ENCODE measurements at places on chromosomes 3 and 15.

DNA sequence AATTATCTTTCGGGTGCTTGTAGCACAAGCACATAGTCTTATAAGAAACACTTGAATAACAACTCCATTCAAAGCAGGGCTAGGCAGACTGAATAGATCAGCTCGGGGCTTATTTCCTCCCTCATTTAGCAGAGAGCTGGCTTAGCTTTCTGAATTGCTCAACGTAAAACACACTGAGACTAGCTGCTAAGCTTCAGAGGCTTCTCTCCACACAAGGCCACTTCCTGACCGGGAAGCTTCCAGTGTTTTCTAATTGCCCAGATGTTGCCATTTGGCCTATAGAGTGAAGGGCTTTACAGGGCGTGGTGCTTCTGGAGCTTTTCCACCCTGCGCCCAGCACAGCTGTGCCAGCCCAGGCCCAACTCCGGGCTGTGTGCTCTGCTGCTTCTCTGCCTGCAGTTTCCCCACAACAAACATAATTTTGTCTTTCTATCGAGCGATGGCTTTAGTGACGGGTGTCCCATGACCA is 16.6 kb downstream of the FAM240A start:
- DNase-seq = no peak

DNA sequence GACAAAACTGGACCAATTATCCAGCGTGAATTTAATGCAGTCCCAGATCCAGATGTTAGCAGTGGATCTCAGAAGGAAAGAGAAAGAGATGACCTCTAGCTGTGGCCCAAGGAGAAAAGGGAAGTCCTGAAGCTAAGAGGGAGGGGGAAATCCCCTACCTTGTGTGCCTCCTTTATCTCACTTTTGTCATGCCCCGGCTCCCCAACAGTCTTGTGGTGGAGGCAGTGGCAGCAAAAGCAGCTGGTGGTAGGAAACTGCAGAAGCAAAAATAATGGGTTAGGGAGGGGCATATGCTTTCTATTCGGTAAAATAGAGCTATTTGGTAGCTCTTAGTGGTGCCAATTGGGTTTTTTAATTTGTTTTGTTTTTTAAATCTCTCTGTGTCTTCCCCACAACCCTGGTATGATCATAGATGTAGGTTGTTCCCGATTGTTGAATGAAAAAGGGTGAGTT is 56.5 kb downstream of the MCTP2 start:
- DNase-seq = peak; percentile 47

DNA sequence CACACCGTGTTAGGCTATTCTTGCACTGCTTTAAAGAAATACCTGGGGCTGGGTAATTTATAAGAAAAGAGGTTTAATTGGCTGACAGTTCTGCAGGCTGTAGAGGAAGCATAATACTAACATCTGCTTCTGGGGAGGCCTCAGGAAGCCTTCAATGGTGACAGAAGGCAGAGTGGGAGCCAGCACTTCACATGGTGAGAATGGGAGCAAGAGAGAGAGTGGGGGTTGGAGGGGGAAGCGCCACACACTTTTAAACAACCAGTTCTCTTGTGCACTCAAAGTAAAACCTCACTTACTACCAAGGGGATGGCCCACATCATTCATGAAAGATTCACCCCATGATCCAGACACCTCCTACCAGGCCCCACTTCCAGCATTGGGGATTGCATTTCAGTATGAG is 181.1 kb downstream of the APBA2 start:
- DNase-seq = no peak

DNA sequence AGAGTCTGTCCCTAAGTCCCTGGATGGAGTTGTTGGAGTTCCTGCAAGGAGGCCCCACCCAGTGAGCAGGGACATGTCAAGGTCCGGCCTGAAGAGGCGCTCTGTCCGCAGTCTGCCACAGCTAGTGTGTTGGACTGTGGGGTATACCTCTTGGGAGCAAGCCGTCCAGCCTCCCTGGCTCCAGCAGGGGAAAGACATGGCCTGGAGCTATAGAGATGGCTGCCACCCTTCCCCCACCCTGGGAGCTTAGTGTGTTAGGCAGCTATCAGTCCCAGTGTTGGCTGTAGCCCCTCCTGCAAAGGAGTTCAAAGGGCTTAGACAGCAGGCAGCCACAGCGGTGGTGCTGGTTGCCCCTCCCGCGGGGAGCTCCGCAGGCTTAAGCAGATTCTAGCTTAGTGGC is 20.3 kb downstream of the IMPG2 start:
- no peak for DNase-seq

- no peak for DNase-seq
Measured at GRCh38 chr15:60822403-60822802, 343.5 kb upstream of the ICE2 start.

- DNase-seq = no peak
Measured at GRCh38 chr3:70000563-70001081, 1.1 kb downstream of the SAMMSON start.

DNA sequence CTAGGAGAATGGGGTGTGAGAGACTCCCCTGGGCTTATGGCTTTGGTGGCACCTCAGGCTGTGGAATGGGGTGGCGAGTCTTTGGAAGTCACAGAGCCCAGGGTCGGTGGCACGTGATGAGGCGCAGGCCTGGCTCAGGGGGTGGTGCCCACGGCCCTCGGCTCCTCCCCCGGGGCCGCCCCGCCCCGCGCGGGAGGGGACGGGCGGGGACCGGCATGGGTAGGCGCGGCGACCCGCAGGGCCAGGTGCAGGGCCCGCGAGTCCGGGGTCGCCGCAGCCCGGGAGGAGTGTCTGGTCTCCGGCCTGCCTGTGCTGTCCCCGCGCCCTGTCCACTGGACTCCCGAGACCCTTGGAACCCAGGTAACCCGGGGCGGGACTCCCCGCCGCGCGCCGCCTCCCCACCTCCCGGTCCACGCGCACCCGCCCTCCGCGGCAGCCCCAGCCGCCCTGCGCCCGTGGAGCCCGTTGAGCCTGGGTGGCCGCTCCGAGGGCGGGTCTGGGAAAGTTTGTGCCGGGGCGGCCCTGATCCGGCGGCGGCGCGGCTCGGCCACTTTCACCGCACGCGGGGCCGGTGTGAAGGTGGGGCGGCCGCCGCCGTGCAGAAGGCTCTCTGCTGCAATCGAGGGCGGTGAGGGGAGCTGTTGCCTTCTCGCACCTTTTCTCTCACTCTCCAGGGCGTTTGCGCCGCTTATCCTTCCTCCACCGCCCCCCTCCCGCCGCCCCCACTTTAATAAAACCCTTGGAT is at the start of gene PAQR5:
Gene PAQR5 (plus strand): TSS at position 216 of the 745 bp plus-strand sequence. CDS start 61,169 bp downstream, outside the sequence.
- no peak for DNase-seq

- no peak for DNase-seq
Measured at GRCh38 chr3:186937017-186937875, 6.9 kb downstream of the ST6GAL1 start.

- DNase-seq = no peak
Measured at GRCh38 chr15:80081390-80081789, 21.9 kb downstream of the ZFAND6 start.

GRCh38 chr3:8713901-8714759 is 19.5 kb upstream of the CAV3 start:
- DNase-seq = no peak

DNA sequence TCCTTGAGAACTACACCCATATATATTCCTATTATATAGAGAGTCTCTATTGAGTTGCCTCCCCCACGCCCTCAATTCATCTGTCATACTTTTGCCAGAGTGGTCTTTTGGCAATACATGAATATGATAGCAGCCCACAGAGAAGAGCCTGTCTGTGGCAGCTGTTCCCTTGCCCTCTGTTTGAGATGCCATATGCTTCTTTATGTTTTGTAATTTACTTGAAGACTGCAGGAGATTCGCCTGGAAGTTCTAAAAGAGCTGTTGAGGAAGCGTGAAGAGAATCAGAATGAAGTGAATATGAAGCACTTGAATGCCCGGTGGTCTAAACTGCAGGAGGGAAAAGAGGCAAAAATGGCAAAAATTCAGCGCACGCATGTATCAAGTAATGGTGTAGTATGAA is 27.2 kb downstream of the CFAP91 start:
- DNase-seq = no peak

DNA sequence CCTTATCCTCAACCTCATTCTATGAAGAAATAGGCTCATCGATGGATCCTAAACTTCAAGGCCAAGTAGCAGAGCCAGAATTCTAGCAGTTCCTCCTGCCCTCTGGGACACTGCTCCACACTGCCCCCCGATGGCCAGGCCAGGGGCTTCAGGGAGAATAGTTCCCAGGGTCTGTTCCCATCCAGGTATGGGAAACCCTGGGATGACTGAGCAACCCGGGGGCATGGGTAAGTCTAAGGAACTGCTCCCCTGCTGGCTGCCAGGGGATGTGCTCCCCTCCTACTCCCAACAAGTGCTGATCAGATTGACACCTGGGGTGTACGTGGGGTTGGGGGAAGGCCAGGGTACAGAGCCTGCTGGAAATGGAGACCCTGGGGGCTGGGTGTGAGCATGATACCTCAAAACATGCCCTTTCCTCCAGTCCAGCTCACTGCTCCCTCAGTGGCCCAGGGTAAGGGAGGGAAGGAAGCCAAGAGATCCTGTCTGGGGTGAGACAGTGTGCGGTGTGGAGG is 7.6 kb downstream of the ULK3 start:
- peak; percentile 47 for DNase-seq

DNA sequence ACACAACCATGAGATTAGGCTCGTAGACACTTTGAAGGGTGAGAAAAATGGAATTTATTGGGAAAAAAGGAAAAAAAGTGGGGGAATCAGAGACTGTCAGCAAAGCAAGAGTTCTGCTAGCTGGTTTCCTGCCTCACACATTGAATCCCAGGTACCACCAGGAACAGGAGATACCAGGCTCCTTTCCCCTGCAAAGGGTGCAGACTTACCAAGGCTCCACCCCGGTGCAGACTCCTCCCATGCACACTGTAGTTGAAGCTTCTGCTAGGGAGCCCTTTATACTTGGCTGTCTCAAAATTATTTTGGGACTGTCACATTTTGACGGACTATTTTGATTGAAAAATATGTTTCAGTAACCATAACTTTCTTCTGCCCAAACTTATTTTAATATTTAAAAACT is 819.9 kb upstream of the GBE1 start:
- no peak for DNase-seq

All from CD4-positive, alpha-beta T cell treated with Interleukin-15 for 4 hours (primary cell).